ENCODE measurements at places on chromosomes 7 and 10.

DNA sequence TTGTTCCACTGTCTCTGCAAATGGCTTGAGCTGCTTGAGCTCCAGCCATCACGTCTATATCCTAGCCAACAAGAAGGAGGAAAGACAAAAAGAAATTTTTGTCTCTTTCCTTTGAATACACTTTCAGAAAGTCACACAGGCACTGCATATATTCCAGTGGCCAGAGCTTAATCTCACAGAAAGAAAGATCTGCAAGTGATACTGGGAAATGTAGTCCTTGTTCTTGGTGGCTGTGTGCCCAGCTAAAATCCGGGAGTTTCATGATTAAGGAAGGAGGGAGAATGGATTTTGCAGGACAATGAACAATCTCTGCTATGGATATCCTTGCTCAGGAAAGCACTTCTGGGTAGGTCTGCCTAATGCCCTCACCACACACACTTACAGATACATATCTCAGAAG lies 19.5 kb upstream of the DLG5 start:
- no peak for DNase-seq

- DNase-seq: no peak
Observed at GRCh38 chr10:76119036-76119435, 687.6 kb downstream of the LRMDA start.

- DNase-seq: no peak
Observed at GRCh38 chr10:43130770-43131171, 7.5 kb upstream of the CSGALNACT2 start.

GRCh38 chr7:36549029-36549428 lies 159.4 kb downstream of the ANLN start:
- no peak for DNase-seq

DNA sequence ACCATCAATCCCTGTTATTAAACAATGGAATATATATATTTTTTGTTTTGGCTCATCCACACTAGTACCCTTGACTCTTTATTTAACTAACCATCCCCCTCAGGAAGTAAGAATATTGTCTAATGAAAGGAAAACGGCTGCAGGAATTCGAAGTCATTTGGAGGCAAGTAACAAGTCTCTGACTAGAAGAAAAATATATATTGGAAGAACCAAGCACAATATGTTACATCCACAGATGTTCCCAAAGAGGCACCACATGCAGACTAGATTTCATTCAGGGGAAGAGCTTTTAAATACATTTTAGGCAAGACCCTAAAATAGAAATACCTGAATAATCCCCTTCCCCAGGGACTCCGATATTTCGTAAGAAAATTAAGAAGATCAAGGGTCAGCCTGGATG lies 104.5 kb downstream of the GRM3 start:
- DNase-seq: no peak

GRCh38 chr7:105743351-105744090 lies 132.9 kb downstream of the ATXN7L1 start:
- DNase-seq: no peak

GRCh38 chr10:95312257-95312656 lies 21.5 kb upstream of the PDLIM1 start:
- DNase-seq: no peak

DNA sequence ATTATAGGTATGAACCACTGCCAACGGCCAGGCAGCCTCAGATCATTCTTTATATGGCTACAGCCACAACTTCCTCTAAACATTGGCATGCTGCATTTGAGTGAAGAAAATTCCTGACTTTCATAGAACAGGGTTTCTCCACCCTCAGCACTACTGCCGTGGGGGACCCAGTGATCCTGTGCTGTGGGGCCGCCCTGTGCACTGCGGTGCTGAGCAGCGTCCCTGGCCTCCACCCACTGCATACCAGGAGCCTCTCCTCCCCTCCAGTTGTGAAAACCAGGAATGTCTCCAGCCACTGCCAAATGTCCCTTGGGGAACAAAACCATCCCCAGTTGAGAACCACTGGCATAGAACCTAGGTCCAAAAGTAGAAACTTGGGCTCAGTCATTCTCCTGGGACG lies 15.8 kb downstream of the CNPY1 start:
- DNase-seq: no peak

GRCh38 chr10:132840698-132841614 lies 55.0 kb upstream of the NKX6-2 start:
- no peak for DNase-seq

GRCh38 chr7:75817116-75817515 lies 3.5 kb upstream of the CCL24 start:
- no peak for DNase-seq

- no peak for DNase-seq
Observed at GRCh38 chr10:125231116-125231812, 70.9 kb upstream of the CTBP2 start.

DNA sequence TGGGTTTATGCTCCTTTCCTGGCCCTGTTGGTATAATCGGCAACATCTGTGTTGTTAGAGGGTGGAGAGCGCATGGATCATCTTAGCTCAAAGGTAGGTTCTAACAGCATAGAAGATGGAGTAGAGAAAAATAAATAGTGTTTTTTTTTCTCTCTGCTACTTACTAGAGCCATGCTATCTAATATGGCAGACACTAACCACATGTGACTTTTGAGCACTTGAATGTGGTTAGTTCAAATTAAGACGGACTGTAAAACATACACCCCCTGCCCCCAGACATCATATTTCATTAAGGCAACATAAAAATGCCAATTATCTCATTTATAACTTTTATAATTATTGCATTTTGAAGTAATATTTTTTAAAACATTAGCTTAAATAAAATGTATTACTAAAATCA lies 525.1 kb downstream of the KIF20B start:
- no peak for DNase-seq

DNA sequence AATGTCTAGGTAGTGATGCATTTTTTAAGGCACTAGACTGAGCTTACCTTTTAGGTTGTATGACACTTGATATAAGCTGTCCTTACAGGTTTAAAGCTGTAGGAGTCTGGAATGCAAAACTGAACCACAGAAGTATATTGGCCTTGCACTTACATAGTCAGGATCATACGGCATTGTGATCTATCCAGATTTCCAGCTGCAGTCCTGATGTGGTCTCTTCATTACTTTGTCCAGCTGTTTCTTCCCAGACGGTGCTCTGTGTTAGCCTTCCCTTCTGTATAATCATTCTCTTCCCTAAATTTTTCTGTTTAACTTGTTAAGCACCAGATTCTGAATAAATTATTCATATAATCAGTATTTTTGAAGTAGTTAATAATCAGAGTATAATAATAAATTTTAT lies 67.1 kb downstream of the AUTS2 start:
- no peak for DNase-seq

DNA sequence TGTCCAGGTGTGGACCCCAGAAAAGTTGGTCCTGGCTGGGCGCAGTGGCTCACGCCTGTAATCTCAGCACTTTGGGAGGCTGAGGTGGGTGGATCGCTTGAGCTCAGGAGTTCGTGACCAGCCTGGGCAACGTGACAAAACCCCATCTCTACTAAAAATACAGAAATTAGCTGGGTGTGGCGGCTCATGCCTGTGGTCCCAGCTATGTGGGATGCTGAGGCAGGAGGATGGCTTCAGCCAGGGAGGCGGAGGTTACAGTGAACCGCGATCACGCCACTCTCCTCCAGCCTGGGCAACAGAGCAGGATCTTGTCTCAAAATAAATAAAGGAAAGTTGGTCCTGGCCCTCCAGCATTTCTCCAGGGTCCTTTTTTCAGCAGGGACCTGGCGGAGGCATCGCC lies 1.4 kb downstream of the NUDT1 start:
- DNase-seq: no peak

DNA sequence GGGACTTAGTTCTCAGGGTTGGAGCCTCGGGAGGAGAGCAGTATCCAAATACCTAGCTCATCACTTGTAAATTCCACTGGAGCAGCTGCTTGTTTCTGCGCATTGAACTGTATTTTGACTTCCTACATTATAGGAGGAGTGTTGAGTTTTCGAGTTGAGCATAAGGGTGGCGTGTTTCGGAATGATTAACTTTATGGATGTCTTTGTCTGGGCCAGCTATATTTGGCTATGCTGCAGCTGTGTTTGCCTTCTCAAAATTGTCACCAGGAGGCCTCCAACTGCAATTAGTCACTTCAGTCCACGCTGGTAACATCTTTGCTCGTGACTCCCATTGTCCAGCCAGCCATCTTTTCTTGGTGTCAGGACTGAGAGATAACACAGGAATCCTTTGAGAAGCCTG lies 9.1 kb downstream of the CELF2 start:
- DNase-seq: no peak

- DNase-seq: no peak
Observed at GRCh38 chr10:119115926-119116325, 12.0 kb downstream of the DENND10 start.

- no peak for DNase-seq
Observed at GRCh38 chr10:132193907-132194552, 7.3 kb downstream of the DPYSL4 start.

DNA sequence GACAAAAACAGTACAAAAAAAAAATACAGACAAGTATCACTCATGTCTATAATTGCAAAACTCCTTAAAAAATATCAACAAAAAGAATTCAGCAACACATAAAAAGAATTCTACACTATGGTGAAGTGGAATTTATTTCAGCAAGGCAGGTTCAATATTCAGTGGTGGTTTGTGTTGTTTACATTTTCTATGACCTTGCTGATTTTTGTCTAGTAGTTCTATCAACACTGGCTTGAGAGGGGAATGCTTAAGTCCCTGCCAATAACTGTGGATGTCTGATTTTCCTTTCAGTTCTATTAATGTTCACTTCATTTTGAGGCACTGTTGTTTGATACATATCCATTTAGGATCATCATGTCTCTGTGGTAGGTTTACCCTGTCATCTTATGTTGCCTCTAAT lies 58.5 kb downstream of the CADPS2 start:
- DNase-seq: no peak

- no peak for DNase-seq
Observed at GRCh38 chr10:5897504-5897903, 7.5 kb downstream of the FBH1 start.

DNA sequence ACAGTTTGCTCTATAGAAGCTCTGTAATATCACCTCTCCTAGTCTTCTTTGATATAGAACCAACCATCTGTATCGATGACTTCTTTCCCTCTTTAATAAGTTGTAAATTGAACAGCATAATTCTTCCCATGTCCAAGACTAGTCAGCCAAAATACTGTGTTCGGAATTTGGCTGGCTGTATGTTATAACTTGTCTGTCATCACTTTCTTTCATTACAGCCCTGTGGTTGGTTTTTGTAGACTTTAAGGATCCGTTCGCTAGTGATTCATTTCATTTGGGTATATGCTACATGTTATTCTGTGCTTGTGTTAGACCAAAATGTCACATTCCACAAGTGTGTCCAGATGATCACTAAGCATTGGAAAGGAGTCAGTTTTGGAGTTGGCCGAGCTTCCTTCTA lies 155.4 kb upstream of the ITGB1 start:
- DNase-seq: no peak

DNA sequence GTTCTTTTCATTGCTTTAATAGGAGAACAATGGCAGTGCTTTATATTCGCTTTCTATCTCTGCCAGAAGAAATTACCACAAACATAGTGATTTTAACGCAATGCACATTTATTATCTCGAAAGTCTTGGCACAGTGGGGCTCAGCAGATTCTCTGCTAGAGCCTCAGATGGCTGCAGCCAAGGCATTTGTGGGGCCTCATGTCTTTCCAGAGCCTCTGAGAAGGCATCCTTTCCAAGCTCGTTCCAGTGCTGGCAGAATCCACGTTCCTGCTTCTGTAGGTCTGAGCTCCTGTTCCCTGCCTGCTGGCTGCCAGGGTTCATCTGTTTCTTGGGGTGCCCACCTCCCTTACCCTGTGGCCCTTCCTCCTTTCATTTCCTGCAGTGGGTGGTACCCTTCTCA lies 60.2 kb downstream of the LRRC18 start:
- no peak for DNase-seq

- DNase-seq: no peak
Observed at GRCh38 chr10:124117833-124118232, 24.4 kb upstream of the CHST15 start.

GRCh38 chr7:42181566-42181965 lies 55.4 kb downstream of the GLI3 start:
- DNase-seq: no peak

GRCh38 chr7:132430861-132431822 lies 145.1 kb downstream of the PLXNA4 start:
- no peak for DNase-seq

Measured in head of caudate nucleus (tissue), 42 donors.